A172 (cell line): ENCODE measurements at places on chromosomes 2 and 18.

GRCh38 chr2:46849721-46850556 is 65.7 kb downstream of the MCFD2 start:
- peak; percentile 89 for DNase-seq

- DNase-seq, result no peak
These were observed 619.5 kb upstream of the FANCL start for GRCh38 chr2:58860586-58860985.

- peak; percentile 70 for DNase-seq
These were observed at the start of gene PTPN18 for GRCh38 chr2:130355578-130356431. TSS of gene PTPN18 (plus strand) at chr2:130356056. CDS start at chr2:130356108, 52 bp downstream.

DNA sequence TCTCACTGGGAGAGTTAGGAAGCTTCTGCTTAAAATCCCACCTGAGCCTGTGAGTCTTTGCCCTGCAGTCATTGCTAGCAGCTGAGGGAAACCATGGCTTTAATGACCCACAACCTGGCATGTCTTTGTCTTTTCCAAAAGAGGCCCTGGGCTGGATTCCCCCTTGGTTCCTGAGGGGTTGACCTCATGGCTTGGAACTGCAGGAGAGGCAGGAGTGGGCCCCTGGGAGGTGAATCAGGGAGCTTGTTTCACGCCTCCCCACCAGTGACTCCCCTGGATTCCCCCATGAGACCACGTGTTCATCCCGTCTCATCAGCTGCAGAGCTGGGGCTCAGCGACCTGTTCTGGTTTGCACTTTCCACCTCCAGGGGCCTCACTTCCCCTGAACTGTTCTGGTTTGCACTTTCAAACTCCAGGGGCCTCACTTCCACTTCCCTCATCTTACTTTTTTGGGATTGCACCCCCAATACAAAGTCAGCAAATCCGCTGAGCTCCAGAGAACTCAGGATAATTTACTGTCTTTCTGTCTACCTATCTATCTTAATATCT is 58.5 kb upstream of the TMEM18 start:
- no peak for DNase-seq

DNA sequence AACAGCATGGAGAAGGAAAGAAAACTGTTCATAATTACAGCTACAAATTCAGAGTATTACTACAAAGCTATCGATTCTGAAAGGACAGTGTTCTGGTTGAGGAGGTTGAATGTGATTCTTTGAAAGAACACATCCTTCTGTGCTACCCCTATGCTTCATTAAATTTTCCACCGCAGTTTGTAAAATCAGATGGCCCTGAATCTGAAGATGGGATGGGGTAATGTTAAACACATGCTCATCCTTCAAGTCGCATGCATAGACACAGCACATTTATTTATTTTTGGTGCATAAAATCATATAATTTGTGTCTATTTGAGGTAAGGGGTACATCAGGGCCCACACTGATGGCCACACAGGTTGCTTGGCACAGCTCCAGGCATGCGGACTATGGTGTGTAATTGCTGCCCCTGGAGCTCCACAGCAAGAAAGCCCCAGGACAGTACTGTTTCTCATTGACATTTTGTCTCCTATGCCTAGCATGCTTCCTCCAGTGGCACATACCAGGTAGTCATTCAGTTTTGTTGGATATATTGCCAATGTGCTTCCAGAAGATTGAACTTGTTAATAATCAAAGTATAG is 238.8 kb upstream of the TANK start:
- DNase-seq, result no peak

DNA sequence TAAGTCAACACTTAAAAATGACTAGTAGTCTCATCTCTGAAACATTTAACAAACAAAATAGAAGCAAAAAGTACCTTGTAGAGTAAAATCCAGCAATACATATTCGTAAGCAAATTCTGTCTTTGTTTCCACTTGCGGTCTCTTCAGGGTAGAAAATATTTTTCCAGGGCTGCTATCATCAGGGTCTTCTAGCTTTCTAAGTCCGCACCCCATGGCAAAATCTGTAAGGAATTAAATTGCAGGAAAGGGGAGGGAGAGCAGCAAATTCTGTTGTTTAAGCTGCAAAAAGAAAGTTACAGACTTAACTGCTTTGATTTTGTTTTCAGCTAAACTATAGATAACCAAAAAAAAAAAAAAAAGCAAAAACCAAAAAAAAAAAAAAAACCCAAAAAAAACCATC is at the start of gene RFTN2:
TSS of gene RFTN2 (minus strand) at position 342 of the 400 bp plus-strand sequence. CDS start at position 213, 129 bp downstream.
- DNase-seq, result no peak

GRCh38 chr18:22020127-22020866 is 149.1 kb upstream of the GATA6 start:
- no peak for DNase-seq

- DNase-seq, result no peak
These were observed 116.3 kb downstream of the TTC32 start for GRCh38 chr2:19785447-19785846.

GRCh38 chr18:11972371-11973174 is 8.7 kb upstream of the IMPA2 start:
- no peak for DNase-seq

DNA sequence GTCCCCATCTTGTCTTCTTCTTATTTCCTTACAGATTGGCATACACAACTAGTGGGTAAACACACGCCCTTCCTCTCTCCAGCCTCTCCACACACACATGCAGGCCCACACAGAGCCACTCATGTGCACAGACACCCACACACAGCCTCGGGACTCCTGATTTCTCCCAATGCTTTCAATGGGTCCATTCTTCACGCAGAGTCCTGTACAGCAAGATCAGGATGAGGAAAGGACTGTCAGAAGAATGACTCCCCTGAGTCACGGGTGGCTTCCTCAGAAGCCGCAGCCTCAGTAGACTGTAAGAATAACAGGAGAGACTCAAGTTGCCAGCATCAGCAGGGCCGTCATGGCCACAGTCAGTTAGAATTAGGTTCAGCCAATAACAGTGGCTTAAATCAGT is 109.1 kb upstream of the GLI2 start:
- DNase-seq, result no peak

- no peak for DNase-seq
These were observed 8.4 kb upstream of the CREG2 start for GRCh38 chr2:101395545-101396315.

- DNase-seq, result peak; percentile 36
These were observed 25.8 kb downstream of the PKP4 start for GRCh38 chr2:158482594-158482993.

- no peak for DNase-seq
These were observed 216.6 kb downstream of the SS18 start for GRCh38 chr18:25873833-25874232.

DNA sequence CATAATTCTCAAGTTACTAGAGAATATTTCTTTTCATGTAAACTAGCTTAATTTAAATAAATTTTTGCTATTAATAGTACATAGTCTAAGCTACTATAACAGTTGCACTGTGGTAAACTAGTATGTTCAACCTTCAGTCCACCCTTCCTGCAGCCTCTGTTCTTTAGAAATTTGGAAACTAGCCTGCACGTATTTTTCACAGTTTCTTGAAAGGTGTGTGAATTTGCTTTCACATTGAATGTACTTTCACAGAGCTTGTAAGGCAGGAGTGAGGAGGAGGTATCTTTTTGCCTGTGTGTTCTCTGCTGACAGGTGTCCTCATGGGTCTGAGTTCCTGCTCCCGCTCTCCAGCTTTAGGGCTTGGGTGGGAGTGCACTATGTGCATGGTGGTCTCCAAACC is 117.5 kb downstream of the ATP9B start:
- no peak for DNase-seq

GRCh38 chr2:62156861-62157496 is 38.9 kb upstream of the B3GNT2 start:
- DNase-seq, result no peak

GRCh38 chr2:77808599-77808998 is 286.4 kb upstream of the LRRTM4 start:
- DNase-seq, result no peak

DNA sequence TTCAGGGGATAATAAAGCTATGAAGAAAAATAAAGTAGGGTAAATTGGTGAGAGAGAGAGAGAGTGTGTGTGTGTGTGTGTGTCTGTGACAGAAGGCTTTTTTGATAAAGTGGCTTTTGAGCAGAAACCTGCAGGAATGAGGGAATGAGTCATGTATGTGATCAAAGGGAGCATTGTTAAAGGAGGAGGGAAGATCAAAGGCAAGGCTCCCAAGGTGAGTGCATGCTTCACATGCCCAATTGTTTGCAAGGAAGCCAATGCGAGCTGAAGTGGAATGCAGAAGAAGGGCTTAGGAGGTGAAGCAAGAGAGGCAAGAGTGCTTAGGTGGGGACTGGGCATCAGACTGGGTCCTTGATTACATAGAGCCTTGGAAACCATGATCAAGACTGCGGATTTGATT is 96.8 kb downstream of the DNAH6 start:
- DNase-seq, result no peak

DNA sequence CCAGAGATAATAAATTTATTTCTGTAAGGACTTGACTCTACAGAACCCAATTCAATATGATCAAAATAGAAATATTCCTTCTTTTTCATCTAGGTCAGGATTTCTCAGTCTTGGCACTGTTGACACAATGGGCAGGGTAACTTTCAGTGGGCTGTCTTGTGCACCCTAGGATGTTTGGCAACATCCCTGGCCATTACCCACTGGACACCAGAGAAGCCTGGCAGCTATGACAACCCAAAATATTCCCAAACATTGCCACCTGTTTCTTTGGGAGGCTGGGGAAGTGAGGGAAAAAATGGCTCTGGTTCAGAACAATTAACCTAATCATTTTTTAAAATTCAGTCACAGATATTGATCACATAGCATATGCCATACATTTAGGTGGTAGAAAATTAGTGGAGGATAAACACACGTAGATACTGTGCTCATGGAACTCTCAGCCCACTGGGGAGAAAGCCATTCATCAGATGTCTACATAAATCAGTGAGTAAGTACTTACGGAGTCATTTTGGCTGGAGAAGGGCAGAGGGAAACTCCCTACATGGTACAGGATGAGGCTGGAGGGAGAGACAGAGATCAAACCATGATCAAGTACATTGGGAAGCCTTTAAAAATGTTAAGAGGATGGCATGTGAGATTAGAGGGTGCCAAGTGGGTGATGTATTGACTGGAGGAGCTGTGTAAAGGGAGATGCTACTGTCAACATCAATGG is 718 bp upstream of the TNP1 start:
- DNase-seq, result peak; percentile 52

DNA sequence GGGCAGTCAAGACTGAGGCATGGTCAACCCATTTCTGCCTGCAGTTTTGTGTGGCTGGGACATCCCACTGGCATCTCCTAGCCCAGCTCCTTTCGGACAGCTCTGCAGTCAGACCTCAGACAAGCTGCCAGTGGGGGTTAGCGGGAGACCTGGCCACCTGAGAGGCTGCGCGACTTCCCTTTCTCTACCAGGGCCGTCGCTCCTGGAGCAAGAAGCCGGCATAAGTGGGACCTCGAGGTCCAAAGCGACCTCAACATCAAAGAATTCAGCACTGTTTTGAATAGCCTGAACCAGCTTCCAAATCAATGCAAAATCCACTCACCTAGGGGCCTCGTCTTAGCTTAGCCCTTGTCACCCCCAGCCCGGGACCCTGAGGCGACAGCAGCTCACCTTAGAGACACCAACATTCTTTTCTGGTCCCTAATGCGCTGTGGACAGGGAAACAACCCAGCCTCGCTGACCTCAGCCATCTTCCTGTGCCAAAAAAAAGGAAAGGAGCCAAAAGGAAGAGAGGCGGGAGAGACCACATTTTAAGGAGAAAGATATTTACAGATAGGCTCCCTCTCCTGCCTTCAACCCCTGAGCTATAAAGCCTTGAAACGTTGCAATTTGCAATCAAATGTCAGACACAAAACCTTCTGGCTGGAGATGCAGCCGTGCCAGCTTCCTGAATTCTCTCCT is 81.2 kb downstream of the GFPT1 start:
- no peak for DNase-seq

- DNase-seq, result no peak
These were observed 120.4 kb upstream of the KYNU start for GRCh38 chr2:142757111-142757510.

GRCh38 chr2:161136696-161137324 is 23.4 kb upstream of the TANK start:
- peak; percentile 75 for DNase-seq

DNA sequence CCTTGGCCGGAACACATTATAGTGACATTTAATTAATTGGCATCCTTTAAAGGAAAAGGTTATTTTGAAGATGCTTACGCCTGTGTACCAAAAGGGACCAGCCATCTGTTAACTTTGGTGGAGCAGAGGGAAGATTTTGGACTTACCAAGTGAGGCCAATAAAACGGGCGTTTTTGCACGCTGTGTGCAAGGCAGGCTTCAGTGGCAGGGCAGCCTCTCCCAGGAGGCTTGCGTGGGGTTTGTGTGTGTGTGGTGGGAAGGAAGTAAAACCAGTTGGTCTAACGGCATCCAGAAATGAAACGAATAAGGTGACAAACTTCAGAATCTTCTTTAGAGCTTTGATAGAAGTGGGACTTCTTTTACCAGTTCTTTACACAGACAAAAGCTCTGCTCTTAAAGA is 191.7 kb downstream of the PRKCE start:
- no peak for DNase-seq

GRCh38 chr2:128438586-128438985 is 119.9 kb upstream of the HS6ST1 start:
- DNase-seq, result no peak

DNA sequence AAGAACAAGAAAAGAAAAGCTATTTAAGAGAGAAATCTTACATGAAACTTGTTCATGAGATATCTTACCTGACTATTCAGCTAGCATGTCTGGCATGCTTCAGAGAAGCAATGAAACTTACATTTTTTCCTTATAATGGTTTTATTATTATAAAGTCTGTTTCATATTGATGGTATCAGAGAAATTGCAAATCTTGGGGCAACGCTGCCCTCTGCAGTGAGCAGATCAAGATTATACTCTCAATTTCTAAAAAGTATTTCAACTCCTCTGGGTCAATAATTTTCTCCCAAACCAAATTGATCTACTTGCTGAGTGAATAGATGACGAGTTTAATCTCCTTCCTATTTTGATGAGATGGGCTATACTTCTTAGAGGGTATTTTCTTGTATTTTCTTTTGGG is 235.6 kb downstream of the NUP35 start:
- DNase-seq, result no peak

GRCh38 chr2:6183226-6183625 is 491.0 kb downstream of the SOX11 start:
- no peak for DNase-seq

DNA sequence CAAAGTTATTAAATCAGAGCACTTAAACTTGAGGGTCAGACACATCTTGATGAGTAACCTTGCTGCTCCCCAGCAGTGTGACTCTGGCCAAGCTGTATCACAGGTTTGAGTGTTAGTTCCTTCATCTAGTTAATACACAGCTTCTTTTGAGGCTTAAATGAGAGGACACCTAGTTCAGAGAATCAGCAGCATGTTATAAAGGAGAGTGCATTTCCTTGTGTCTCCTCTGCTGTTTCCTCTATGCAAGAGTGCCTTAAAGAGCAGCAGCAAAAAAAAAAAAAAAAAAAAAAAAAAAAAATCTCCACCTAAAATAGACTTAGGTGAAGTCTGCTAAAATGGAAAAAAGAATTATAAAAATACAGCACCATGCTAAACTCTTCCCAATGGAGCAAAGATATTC is 261.9 kb downstream of the TCF4 start:
- DNase-seq, result no peak
